ENCODE measurements at places on chromosomes 7 and 10. TPM values are rescaled to one million over a fixed set of nuclear protein-coding genes. Genes with fewer than 3 reads are reported as not detected.

Gene CALCR
- not detected for total RNA-seq

Gene ZNF503
- total RNA-seq = 6.7 TPM

Gene TIAL1
- total RNA-seq = 90.9 TPM

Gene HIP1
- 23.1 TPM for total RNA-seq

Gene CEP55
- total RNA-seq = 53.3 TPM

Gene CRPPA
- total RNA-seq = 0.75 TPM

Gene POU6F2
- not detected for total RNA-seq

Gene LRRN3
- total RNA-seq = not detected

Gene CCM2
- total RNA-seq = 45.7 TPM

Gene CALML5
- total RNA-seq = not detected

Gene TFPI2
- 326 TPM for total RNA-seq

Gene AKR1C4
- total RNA-seq = 0.30 TPM

Gene HMX2
- total RNA-seq = 0.10 TPM

Gene LYZL2
- not detected for total RNA-seq

Gene FKBP14
- total RNA-seq = 8.8 TPM
